Anterior cingulate cortex (tissue), 58 donors: ENCODE measurements at places on chromosomes 7 and 10.

GRCh38 chr7:83520726-83521125, 128.2 kb downstream of the SEMA3E start:
- DNase-seq, result no peak

- DNase-seq, result no peak
Observed at GRCh38 chr10:19654576-19654975, 161.7 kb upstream of the PLXDC2 start.

DNA sequence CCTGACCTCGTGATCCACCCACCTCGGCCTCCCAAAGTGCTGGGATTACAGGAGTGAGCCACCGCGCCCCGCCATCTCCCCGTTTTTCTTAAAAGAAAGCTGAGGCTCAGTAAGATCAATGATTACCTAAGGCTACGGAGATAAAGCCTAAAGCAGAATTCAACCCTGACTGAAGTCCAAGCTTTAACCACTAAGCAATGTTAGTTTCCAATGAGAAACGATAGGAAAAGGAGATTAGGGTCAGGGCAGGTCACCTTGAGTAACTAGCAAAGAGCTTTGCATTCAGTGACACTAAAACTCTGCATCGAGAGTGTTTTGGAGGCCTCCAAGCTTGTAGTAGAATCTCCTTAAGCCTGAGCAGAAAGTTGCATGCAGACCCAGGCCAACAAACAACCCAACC, 17.6 kb upstream of the PRXL2A start:
- no peak for DNase-seq

DNA sequence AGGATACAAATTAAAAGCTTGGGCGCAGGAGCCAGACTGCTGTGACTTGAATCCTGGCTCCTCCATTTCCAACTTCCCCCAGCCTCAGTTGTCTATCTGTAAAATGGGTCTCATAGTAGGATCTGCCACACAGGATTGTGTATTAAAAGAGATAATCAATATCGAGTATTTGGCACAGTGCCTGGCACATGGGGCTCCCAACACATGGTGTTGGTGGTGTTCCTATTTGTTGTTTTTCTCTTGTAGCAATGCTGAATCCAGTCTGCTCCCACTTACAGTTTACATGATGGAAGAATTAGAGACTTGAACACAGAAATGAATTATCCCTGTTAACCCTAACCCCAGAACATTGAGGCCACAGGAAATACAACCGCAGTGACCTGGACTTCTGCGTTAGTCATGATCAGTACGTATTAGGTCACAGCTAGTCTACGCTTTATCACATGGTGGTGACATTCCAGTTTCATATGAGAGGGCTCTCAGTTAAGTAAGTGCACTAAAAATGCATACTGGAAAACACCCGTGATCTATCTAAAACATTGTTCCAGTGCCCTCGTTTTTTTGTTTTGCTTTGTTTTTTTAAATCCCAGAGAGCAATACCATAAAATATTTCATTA, 169.5 kb upstream of the KLF14 start:
- no peak for DNase-seq

GRCh38 chr10:13991353-13991752, 339.4 kb downstream of the FRMD4A start:
- no peak for DNase-seq

DNA sequence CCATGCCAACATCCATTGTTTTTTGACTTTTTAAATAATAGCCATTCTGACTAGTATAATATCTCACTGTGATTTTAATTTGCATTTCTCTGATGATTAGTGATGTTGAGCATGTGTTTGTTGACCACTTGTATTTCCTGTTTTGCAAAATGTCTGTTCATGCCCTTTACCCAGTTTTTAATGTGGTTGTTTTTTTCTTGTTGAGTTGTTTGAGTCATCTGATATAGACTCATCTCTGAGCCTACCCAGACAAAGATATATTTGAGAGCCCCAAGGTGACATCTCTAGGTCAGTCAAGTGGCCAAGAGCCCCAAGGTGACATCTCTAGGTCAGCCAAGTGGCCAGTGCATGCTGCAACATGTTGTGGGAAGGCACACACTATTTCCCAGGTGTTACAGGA, 224.7 kb downstream of the HECW1 start:
- DNase-seq, result no peak
